Psoas muscle (tissue), 8 donors: ENCODE measurements at places on chromosomes 5 and 9. TPM values are rescaled to one million over a fixed set of nuclear protein-coding genes. Genes with fewer than 3 reads are reported as not detected.

The FBP2 gene
- total RNA-seq, result 42.4 TPM

DNA sequence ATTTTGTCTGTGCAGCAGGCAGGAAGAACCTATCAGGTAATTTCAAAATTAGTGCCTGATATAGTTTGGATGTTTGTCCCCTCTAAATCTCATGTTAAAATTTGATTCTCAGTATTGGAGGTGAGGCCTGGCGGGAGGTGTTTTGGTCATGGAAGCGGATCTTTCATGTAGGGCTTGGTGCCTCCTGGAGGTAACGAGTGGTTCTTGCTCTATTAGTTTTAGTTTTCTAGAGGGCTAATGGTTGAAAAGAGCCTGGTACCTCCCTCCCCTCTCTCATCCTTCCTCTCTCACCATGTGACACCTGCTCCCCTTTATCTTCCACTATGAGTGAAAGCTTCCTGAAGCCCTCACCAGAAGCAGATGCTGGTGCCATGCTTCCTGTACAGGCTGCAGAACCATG is 106.3 kb downstream of the DRD1 start:
- H3K27me3 ChIP-seq, result no peaks in the 10 kb centered on the region
- no peak overlapping the region for H3K27ac ChIP-seq
- no peaks in the 10 kb centered on the region for H3K36me3 ChIP-seq

DNA sequence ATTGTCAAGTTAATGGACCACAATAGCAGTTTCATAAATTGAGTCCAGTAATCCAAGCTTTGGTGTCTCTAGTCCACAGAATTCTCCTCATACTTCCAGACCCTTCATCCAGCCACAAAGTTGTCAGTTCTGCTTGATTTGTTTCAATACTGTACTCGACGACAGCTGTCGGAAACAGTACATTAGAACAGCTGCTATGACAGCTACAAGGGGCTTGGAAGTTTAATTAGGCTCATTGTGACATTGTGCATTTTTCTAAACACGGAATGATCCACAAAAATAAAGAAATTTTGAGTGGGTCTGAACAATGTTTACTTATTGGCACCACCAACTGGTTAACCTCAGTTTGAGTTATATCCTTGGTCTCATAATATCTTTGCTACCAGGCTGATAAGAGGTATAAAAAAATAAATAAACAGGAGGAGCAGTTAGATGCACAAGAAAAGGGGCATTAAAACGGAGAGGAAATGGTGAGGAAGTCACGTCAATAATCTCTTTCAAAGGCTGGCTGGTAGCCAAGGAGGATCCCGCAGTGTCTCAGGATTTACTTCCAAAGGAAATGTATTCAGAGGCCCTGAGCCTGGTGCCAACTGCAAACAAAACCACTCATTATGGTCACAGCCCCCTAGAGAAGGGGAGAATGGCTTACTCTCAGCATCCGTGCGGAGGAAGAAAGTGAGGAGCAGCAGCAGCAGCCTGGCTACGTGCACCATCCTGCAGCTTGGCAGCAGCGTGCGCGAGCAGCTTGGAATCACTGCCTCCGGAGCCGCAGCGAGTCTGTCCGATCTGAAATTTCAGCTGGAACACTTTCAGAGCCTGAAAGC is 933.8 kb upstream of the DMAC1 start:
- H3K36me3 ChIP-seq, result no peaks in the 10 kb centered on the region
- peak overlapping the region; percentile 35 for H3K4me3 ChIP-seq
- peak; percentile 30 for DNase-seq
- no peaks in the 10 kb centered on the region for H3K4me1 ChIP-seq
- no peaks in the 10 kb centered on the region for H3K27me3 ChIP-seq

DNA sequence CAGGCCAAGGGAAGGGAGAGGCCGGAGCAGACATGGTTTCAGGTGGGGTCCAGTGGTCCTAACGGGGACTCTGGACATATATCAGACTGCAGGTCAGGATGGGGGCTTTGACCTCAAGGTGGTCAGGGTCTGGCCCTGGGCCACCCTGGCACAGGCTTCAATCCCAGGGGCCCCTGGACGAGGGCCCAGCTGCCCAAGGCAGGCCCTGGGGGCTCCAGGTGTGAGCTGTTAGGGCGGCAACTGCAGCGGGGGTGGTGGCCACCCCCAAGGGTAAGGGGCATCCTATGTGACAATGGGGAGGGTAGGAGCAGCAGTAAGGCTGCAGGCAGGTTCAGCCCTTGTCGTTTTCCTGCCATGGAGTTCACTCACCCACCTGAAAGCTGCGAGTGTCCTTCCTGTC is 45.4 kb upstream of the CLPTM1L start:
- no peaks in the 10 kb centered on the region for H3K36me3 ChIP-seq
- H3K4me3 ChIP-seq, result no peak overlapping the region
- no peak overlapping the region for H3K27ac ChIP-seq

DNA sequence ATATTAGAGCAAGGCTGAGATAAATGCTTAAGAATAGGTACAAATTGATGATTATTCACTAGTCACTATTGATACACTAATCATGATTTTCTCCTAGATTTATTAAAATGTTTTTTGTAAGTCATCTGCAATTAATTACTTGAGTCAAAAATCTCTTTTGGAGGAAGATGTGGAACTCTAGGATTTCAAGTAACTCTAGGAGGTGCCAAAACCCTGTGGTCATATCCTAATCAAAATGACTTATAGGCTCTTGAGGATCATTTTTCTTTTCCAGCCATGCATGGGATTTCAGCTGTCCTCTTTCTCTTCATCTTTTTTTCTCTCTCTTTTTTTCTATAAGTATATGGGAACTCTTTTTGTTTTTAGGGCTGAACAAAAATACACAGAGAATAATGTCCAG is 141.8 kb upstream of the CD180 start:
- H3K27ac ChIP-seq, result no peak overlapping the region
- H3K36me3 ChIP-seq, result no peaks in the 10 kb centered on the region
- no peak overlapping the region for H3K4me3 ChIP-seq
- H3K27me3 ChIP-seq, result no peaks in the 10 kb centered on the region
- no peak for DNase-seq

DNA sequence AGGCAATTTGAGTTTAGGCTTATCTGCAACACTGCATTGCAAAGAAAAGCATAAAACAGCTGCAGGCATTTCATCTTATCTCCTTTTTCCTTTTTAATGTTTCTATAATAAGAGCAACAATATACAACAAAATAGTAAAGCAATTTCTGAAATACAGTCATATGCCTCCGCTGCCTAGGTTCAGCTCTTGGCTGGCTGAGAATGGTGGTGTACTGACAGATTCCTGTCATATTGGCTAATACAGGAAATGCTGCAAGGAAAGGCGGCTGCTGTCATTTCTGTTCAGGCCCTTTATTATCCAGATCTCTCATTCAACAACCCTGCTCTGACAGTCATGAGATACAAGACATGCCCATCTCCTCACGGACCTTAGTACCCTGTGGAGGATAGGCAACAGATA is 677.0 kb downstream of the TAF11L14 start:
- no peaks in the 10 kb centered on the region for H3K36me3 ChIP-seq
- H3K4me1 ChIP-seq, result no peaks in the 10 kb centered on the region
- H3K27me3 ChIP-seq, result no peaks in the 10 kb centered on the region
- H3K4me3 ChIP-seq, result no peak overlapping the region
- DNase-seq, result no peak
